ENCODE measurements at places on chromosomes 1 and 21.
A peak's percentile ranks its signal among the peaks of the same experiment; 100 is the strongest.

DNA sequence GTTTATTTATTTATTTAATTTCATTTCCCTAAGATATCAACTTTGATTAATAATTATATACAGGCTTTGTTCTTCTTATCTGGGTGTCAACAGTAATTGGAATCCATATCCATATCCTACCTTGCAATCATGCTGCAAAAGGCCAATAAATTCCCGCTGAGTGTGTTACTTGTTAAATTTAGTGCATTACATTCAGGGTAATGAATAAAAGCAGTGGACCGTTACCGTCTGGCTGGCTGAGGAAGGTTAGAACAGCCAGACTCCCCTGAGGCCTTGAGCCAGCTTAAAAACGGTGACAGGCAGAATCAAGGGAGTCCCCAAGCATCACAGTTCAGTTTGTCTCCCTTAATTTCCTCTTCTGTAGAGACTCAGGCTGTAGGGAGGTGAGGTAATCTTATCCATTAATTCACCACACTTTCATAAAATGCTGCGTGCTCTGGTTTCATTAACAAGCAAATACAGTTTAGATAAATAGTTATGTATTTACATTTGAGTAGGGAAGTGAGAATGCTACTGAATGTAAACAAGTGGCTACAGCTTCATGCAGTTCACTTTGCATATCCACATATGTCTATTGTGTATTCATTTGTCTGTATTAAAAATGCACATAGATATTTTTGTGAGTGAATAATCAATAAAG lies 888.2 kb upstream of the CXADR start:
- no peak for DNase-seq

DNA sequence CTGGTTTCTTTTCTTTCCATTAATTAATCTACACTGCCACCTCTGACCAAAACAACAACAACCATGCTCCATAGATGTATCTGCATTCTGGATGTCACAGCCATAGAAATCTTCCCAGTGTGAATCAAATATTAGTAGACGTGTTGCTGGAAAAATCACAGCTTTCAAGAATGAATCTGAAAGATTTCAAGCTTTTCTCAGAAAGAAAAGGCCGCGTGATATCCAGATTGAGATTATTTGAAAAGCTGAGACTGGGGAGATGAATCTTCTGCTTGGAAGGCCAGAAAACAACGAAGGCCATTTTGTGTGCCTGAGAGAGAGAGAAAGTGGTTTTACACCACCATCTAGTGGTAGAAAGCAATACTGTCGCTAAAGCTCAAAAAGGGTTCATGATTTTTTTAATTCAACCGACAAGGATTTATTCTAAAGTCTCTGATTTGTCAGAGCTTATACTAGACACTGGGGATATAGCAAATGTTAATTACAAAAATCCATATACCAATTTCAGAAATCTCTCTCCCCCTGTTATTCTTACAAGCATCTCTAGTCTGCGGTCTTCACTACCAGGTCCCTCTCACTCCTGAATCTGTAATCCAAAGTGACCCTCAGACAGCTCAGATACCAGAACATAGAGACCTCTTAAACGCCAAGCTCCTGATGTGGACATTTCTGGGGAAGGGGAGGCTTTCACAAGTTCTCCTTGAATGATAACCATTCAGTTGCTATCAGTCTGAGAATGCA lies 87.5 kb upstream of the SGIP1 start:
- DNase-seq = peak; percentile 25

GRCh38 chr1:2896824-2897223 lies 95.3 kb upstream of the TTC34 start:
- DNase-seq = no peak

DNA sequence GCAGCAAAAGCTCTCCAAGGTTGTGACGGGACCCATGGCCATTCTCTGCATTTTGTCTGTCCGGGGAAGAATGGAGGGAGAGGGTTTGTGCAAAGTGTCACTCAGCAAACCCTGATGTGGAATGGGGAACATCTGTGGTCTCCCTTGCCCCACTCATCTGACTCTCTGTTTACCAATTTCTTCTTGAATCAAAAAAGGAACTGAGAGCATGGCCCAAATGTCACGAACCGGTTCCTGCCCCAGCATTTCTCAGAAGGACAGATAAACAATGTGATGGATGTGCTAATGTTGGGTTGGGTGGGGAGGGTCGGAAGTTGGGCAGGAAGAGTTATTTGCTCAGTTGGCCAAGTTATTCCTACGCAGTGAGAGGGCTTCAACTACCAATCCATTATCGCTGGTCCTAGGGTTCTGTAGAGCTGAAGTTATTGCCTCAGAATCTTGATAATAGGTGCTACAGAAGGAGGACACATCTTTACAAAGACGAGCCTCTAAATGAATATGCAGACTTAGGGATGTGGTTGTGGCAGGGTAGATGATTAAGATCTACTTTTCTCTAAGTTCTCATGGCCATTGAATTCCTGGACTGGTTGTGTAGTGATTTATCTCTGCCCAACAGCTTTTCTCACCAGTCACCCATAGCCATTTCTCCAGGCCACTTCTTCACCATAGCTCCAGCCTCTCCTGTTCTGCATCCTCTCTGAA lies 9.6 kb upstream of the DUSP12 start:
- DNase-seq = no peak

DNA sequence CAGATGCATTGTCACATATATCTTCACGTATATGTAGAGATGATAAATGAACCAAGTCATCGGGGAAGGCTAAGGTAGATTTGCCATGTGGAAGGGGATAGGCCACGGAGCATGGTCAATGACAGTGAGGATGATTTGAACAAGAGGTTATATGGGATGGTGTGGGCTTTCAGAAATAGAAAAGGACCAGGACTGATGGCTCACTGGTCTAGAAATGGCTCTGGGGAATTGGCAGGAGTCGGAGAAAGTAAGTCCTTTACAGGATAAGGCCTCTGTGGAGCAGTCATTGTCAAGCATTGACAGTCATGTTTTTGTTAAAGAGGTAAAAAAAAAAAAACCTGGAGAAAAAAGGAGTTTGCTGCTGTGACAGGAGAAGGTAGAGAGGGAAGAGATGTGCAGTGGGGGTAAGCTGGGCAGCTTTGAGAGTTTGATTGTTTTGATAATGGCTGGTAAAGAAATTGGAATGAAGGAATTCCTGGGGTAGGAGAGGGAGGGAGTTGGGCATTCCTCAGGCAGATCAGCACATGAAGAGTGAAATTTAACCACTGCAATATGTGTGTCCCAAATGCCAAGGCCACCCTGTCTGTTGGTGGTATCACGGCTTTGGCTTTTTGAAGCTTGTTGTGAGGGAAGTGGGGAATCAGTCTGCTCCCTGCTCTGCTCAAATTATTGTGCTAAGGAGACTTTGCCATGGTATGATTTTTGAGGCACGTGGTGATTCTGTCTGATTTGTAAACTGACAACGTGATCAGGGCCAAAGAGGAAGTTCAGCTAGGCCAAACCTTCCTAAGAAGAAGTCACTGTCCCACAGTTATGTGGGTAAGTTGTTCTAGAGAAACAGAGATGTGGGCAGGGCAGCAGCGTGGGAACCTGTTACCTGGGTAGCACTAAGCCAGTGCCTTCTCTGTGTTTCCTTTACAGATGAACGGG lies 26.0 kb downstream of the MACF1 start:
- no peak for DNase-seq

DNA sequence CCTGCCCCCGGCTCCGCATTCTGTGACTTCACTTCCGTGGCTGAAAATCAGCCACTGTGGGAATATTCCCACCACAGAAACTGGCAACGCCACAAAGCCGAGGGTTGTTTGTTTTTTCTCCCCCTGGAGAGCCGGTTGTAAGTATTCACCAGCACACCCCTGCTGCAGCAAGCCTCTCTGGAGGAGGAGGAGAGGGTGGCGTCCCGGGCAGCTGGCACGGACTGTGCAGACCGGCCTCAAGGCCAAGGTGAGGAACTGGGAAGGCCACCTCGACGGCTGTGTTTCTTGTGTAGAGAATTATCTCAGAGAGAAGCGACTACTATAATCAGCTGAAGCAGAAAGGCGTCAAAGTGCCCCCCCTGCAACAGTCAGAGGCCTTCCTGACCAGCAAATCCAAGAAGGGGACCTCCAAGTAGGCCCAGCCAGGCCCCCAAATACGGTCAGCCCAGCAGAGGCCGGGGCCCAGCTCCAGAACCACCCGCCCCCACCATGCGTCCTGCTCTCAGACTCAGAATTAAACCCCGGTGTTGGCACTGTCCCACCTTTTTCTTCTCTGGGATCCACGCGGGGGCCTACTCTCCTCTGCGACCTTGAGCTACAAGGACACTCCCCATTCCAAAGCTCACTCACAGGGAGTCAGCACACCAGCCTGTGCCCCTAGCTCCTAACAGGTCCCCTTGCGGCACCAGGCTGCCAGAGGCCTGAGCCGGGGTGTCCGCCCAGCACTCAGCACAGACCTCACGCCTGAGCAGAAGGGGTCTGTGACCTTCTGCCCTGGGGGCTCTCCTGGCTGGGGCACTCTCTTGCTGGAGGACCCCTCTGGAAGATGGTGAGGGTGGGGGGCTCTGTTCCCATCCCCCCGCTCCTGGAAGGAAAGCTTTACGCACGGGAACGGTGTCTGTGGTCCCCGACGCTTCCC lies 1.2 kb upstream of the SMIM1 start:
- no peak for DNase-seq

DNA sequence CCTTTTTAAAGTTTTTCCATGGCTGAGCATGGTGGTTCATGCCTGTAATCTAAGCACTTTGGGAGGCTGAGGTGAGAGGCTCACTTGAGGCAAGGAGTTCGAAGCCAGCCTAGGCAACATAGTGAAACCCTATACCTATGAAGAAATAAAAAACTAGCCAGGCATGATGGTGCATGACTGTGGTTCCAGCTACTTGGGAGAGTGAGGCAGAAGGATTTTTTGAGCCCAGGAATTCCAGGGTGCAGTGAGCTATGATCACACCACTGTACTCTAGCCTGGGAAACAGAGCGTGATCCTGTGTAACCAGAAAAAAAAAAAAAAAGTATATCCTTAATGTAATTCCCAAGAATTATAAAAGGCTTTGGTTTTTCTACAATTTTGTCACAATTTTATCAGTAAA lies 17.4 kb downstream of the DEPDC1 start:
- no peak for DNase-seq

GRCh38 chr1:67062412-67062811 lies 8.5 kb upstream of the SLC35D1 start:
- no peak for DNase-seq

DNA sequence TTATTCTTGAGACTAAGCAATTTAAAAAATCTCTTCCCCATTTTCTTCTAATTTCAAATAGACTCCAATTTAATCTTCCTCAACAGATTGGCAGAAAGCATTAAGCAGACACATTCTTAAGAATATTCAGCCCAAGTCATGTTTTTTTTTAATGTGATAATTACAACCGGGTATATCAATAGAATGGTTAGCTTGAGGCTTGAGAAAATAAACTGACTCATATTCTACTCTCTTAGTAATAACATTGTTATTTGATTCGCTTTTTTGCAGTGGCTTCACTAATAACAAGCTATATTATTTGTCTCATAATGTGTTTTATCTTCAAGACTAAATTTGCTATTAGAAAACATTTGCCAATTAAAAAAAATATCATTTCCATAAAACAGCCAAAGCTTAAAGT lies 488.6 kb upstream of the RGS18 start:
- no peak for DNase-seq

All from NCI-H510A (cell line).